Right renal cortex interstitium (tissue), 3 donors: ENCODE measurements at places on chromosomes 6 and 20.

GRCh38 chr20:56653211-56653610, 24.1 kb downstream of the TFAP2C start:
- no peak for DNase-seq

GRCh38 chr20:33005132-33005566, 916 bp upstream of the SUN5 start:
- no peak for DNase-seq

DNA sequence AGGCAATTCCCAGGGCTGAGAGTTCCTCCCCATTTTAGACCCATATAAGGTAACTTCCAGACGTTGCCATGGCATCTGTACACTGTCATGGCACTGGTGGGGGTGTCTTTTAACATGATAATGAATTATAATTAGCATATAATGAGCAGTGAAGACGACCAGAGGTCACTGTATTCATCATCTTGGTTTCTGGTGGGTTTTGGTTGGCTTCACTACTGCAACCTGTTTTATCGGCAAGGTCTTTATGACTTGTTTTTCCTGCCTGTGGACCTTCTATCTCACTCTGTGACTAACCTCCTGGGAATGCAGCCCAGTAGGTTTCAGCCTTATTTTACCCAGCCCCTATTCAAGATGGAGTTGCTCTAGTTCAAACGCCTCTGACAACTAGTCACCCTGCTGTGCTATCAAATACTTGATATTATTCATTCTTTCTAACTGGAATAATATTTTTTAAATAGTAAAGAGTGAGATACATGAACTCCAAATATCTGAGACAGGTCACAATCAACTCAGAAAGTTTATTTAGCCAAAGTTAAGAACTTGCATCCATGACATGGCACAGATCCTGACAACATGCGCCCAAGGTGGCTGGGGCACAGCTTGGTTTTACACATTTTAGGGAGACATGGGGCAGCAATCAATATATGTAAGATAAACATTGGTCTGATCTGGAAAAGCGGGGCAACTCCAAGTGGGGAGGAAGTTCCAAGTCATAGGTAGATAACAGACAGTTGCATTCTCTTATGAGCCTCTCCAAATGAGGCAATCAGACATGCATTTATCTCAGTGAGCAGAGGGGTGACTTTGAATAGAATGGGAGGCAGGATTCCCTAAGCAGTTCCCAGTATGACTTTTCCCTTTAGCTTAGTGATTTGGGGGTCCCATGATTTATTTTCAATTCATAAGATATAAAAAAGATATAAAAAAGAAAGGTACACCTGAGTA, 1.2 kb upstream of the UFL1 start:
- DNase-seq = no peak

DNA sequence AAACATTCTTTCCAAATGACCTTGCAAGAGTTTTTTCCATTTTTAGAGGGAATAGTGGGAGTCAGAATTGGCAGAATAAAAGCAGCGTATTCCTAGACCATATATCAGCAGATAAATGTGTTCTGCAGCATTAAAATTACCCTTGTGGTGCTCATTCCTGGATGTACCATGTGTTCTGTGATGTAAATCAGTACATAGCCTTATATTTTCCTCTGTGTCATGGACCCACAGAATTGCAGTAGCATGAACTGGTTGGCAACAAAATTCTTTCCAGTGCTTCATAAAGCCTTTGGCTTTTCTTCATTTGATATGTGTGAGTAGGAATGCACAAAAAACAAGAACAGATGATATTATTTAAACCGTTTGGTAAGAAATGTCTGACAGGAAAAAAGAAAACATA, 32.5 kb downstream of the ANKEF1 start:
- DNase-seq = no peak

DNA sequence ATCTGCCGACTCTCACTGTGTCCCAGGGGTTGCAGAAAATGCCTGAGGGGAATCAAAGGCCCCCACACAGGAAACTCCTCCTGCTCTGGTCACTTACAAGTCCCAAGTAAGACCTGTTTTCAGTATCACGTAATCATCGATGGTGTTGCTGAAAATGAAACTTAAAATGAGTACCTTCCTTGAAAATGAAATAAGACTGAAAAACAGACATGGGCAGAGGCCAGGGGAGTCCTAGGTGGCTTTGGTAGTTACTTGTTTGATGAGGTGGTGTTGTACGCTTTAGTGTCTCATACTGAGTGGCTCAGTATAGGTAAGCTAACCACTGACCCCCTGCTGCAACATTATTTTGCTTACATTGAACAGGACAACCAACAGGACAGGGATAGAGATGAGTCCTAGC, 43.0 kb upstream of the SYNCRIP start:
- DNase-seq = no peak
